Cerebellum (tissue), 4 donors: ENCODE measurements at places on chromosomes 11 and 22.

DNA sequence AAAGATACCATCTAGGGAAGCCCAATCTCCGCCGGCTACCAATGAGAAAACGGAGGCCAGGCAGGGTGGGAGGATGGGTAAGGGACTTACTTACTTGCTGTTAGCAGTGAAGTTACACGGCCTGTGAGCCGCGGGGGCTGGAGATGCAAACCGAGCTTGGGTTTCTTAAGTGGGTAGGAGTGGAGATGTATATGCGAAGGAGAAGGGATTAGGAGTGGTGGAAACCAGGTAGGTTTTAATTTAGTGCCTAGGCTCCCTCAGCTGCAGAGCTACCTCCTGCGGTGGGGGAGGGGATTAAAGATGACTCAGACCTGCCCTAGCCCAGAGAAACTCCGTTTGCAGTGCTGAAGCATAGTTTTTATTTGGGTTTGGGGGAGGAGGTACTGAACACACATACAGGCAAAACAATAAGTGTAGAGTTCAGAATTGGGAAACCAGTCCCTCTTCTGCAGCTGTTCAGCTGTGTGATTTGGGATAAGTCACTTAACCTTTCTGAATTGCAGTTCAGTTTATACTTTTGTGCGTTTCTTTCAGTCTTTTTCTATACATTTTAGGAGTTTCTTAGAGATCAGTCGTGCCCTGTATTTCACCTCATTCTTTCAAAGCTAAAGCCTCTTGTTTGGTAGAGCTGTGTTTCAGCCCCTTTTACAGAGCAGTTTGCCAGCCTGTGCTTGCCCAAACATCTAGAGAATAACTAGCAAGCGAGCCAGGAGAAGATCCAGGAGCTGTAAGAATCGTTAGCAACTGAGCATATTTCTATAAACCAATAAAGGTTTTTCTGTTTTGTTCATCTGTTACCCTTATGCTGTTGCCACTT is 596 bp upstream of the TNRC6B start:
- DNase-seq, result no peak

DNA sequence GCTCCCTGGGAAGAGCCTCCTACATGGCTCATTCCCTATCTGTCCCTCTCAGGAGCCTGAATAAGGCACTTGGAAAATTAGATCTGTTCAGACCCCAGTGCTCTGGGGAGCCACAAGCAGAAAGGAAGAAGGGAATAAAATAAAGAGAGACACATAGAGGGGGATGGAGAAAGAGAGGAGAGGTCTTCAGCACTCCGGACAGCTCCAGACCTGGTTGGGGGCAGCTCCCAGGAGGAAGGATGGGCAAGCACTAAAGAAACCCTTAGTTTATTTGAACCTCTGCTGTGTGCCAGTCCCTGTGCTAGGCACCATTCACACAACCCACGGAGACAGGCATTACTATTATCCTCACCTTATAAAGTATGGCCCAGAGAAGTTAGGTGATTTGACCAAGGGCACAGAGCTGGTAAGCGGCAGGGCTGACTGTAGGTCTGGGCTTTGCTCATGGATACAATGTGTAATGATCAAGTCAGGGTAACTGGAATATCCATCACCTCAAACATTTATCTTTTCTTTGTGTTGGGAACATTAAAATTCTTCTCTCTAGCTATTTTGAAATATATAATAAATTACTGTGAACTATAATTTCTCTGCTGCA is 53.7 kb upstream of the LRRC32 start:
- no peak for DNase-seq

DNA sequence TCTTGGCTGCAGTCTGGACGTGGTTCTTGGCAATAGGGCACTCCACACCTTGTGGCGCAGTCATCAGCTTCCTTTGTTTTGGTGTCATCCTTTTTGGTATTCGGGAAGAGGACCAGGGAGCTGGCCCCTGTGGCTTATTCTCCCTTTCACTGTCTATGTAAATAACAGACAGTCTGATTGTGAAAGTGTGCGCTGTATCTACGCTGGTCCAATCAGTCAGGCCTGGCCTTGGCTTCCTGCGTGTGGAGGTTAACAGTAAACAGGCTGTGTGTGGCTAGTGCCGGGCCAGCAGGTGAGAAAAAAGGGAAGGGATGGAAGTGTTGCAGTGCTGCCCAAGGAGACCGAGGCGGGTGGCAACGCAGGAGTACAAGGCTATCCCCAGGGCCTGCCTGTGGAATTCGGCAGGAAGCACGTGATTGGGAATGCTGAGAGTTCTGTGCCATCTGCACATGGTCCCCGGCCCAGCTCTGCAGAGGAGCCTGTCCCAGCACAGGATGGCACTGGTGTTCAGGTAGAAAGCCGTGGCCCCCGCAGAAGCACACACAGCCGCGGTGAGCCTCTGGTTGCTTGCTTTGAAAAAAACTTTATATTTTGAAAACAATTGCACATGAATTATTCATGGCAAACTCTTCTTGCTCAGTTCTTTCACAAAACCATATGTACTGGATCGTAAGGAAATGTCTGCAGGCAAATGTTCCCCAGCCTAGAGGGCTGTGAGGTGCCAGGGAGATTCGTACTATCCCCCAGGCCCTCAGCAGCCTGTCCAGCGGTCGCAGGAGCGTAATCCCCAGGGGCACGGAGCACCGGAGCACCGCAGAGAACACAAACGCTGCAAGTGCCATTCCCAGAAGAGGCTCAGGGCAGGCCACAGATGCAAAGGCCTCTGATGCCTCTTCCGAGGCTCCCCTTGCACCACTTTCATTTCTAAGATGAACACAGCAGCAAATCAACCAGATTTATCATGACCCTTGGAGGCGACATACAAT is 174.5 kb downstream of the EFCAB6 start:
- no peak for DNase-seq

GRCh38 chr22:28464127-28464526 is 215.5 kb downstream of the TTC28 start:
- no peak for DNase-seq

DNA sequence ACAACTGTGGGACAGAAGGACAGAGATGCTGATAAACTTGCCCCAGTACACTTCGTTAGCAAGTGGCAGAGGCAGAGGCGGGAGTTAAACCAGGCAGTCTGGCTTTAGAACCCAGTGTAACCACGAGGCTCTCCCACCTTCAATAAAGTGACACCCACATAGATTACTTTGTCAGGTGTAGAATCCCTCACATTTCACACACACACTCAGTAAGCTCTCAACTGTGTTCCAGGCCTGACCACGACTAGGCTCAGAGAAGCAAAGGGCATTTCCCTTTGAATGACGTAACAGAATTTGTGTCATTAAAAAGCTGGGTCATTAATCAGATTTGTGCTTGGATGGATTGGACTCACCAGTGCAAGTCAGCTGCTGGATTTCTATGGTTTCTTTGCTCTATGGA is 118.3 kb upstream of the RCN1 start:
- DNase-seq, result no peak

- DNase-seq, result no peak
Measured at GRCh38 chr11:17853280-17853679, 118.7 kb downstream of the KCNC1 start.

GRCh38 chr22:28120691-28121592 is 201.9 kb upstream of the PITPNB start:
- no peak for DNase-seq

DNA sequence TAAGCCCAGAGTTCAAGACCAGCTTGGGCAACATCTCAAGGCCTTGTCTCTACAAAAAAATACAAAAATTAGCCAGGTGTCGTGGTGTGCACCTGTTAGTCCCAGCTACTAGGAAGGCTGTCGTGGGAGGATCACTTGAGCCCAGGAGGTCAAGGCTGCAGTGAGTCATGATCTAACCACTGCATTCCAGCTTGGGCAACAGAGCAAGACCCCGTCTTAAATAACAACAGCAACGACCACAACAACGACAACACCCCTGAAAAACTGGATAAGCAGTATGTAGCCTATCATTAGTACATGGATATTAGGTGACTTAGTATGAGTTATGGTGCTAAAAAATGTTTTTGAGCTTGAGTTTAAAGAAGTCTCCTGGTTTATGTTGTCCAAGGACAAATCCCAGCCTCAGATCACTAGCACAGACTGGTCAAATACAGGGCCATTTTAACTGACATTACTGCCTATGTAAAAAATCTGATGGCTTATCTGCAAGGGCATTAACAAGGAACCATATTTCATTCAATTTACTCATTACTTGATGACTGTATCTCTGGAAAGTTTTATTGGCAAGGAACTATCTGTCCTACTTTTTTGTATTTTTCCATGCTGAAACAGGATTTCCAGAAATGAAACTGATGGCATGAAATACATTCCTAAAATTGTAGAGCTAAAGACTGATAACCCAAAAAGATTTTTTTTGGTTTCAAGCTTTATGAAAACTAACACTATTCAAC is 23.4 kb downstream of the C2CD3 start:
- no peak for DNase-seq

DNA sequence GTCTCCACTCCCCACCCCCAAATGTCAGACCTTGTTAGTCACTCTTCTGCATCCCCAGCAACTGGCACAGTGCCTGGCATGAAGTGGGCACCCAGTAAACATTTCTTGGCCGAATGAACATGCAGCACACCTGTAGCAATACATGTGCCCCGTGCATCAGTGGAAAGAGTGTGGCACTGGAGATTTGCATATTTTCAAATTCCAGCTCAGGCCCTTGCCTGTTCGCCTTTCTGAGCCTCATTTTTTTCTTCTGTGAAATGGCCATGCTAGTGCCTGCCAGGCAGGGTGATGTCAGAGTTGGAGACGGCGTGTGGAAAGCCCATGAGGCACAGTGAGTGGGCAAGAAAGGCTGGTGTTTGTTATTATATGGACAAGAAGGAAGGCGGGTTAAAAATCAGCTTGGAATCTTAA is 38.7 kb downstream of the CD82 start:
- no peak for DNase-seq

GRCh38 chr11:44564166-44564565 is 1.3 kb upstream of the CD82 start:
- no peak for DNase-seq

- DNase-seq, result no peak
Measured at GRCh38 chr22:20060700-20061480, 19.2 kb upstream of the DGCR8 start.

DNA sequence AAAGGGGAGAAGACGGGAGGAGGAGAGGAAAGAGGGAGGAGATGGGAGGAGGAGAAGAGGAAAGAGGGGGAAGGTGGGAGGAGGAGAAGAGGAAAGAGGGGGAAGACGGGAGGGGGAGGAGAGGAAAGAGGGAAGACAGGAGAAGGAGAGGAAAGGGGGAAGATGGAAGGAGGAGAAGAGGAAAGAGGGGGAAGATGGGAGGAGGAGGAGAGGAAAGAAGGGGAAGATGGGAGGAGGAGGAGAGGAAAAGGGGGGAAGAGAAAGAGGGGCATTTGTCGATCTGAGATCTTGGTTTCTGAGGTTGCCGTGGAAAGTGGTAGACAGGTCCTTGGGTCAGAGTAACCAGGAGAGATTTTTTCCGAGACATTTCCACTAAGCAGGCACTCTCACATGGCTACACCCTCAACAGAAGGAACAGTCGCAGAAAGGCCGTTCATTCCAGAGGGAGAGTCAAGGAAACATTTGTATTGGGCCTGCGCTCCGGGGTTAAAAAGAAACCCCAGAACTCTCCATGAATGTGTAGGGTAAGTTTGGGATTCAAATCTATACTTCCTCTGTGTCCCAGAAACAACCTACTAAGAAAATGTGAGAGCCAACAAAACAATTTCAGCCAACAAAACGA is 39.8 kb upstream of the CARS1 start:
- DNase-seq, result no peak

DNA sequence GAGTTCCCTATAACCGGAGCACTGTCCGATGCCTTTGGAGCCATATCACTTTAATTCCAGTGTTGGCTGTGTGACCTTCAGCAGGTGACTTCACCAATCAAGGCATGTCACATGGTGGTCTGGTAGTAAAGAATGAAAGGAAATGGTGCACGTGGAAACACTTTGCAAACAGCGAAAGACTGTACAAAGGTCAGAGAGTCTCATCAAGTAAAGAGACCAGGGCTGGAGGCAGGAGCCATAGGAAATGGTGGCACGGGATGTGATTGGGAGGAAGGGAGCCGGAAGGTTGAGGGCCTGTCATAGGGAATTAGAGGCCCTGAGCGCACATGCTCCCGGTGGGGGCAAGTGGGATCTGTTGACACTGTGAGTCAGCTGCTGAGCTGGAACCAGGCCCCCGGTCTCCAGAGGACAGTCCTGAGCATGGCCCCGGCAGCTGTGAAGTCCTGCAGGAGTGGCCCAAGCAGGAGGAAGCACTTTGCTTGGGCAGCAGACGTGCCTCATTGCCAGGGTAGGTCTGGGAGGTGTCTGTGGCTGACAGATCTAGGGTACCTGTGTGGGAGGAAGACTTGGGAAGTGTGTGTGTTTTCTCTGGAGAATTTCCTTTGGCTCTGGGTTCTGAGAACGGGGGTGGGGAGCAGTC is 2.0 kb downstream of the DAGLA start:
- DNase-seq, result no peak

DNA sequence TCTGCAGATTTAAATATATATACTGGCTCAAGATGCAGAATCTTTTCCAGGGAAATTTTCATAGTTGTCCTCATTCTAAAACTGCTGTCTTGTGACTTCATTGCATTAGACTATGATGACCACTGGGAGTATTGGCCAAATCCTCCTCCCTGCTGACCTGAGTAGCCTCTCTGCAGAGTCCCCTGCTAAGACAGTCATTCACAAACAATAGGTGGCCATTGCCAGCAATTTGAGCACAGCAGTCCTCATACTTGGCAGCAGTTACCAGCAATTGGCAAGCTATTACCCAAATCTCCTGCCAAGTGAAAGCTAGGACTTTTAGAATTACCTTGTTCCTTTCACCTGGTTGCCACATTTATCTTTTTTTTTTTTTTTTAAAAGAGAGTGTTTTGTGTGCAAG is 325.8 kb downstream of the FAT3 start:
- DNase-seq, result peak; percentile 28

- DNase-seq, result no peak
Measured at GRCh38 chr11:128328955-128329551, 258.3 kb downstream of the ETS1 start.

GRCh38 chr11:71065841-71066240 is 186.5 kb downstream of the SHANK2 start:
- DNase-seq, result no peak

- DNase-seq, result no peak
Measured at GRCh38 chr11:107442715-107443215, 14.9 kb downstream of the CWF19L2 start.
